ENCODE measurements at places on chromosomes 3 and 15. TPM values are rescaled to one million over a fixed set of nuclear protein-coding genes. Genes with fewer than 3 reads are reported as not detected.

Gene PRR20G
- not detected for total RNA-seq

Gene FHIT
- total RNA-seq: 38.6 TPM

Gene GHSR
- total RNA-seq: not detected

Gene CADM2
- 7.9 TPM for total RNA-seq

Gene RTP3
- not detected for total RNA-seq

Gene SERPINI2
- 0.23 TPM for total RNA-seq

DNA sequence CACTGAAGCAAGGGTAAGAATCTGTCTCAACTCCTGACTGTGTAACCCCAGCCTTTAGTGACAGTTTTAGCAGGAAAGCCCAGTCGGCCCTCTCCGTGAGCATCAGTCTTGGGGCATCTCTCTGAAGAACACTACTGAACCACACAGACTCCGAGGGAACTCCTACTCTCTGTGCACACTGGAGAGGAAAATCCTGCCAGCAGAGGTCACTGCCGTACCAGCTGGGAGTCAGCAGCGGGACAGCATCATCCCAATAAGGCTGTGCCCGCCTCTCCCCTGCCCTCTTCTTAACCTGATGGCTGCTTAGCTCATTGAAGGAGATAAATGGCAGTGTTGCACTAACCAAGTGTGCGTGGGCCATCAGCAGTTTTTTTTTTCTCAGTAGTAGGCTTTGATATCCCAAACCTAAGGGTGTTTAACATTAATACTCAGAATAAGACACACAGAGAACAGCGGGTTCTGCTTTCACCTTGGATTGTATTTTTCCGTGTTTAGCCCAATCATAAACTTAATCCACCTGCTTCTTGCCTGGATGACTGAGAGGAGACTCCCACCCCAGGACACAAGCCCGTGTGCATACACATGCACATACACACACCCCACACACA, 26.6 kb upstream of the RASA2 start:
- peak; percentile 92 for DNase-seq

DNA sequence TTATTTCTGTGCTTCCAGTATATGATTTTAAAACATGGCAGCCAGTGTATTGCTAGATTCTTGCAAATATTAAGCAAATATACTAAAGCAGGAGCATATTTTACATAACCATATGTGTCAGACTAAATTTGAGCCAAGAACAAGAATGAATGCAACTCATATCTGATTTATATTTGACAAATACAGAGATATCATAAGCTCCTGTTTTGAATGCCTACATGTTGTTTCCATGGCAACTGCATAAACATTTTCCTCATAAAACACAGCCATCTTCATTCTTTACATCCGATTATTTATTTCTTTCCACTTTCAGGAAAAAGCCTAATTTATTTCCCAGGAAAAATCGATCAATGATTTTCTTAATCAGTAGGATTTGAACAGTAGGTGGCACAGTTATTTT, 172.2 kb upstream of the TSPAN3 start:
- no peak for DNase-seq

DNA sequence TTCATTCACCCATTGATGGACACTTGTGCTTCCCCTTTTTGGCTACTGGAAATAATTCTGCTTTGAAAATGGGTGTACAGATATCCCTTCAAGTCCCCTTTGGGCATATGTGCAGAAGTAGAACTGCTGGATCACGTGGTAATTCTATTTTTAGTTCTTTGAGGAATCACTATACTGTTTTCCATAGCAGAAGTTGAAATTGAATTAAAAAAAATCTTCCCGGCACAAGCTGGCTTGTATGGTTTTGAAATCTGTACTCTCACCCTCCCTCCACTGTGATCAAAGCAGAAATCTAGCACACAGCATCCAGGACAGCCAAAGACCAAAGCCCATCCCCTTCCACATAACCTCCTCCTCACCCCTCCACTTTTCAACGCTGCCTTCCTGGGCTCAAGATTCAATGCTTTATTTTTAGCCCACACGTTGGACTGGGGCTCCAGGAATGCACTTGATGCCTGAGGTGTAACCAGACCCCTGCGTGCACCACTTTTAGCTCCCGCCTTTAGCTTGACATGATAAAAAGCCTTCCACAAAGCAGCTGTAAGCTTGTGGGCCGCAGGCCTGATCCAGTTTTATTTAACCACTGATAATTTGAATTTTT, 29.9 kb downstream of the TMEM40 start:
- DNase-seq: no peak

- DNase-seq: no peak
These were observed 87.4 kb upstream of the MEX3B start for GRCh38 chr15:82133251-82133650.

DNA sequence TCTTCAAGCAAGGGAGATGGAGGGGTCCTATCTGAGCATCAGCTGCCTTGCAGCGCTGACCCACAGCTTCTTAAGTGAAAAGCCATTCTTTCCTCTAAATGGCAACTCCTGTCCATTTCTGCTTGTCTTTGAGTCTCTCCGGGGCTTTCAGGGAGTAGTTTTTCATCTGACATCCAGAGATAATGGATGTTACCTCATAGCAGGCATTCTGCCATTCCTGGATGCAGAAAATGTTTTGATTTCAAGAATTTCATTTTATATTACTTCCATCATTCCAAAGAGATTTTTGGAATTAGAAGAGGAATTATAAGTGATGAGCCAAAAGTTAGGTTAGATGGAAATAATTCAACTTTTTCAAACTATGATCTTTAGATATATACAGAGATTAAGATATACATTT, 44.9 kb upstream of the GABRG3 start:
- DNase-seq: no peak

DNA sequence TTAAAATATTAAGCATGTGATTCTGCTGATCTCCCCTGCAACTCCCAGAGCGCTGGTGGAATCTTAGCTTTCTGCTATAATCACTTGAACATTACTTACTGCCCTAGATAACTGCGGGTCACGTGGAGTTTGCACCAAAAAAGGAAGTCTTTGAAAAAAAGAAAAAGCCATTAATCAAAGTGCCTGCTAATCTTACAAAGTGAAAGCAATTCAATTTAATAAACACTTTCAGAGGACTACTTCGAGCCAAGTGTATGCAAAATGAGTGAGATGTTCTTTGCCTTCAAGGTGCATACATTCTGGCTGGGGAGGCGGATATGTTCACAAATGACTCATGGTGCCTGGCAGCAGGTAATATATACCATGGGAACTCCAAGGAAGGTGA, 109.9 kb upstream of the GAP43 start:
- DNase-seq: no peak

DNA sequence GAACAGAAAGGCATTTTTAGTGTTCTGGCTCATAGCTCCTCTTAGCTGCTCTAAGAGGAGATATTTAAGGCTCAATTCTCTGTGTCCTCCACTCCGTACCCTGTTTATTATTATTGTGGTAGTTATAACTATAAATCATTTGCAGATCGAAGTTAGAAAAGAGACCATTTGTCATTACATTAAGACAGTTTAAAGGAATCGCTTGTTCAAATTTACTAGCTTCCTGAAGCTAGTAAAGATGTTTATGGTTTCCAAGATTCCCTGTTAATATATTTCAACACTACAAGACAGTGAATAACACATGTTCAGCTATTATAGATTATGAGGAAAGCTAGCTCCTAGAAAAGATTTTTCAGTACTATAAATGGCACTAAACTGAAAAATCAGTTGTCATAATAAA, 12.6 kb downstream of the ATXN7 start:
- no peak for DNase-seq

DNA sequence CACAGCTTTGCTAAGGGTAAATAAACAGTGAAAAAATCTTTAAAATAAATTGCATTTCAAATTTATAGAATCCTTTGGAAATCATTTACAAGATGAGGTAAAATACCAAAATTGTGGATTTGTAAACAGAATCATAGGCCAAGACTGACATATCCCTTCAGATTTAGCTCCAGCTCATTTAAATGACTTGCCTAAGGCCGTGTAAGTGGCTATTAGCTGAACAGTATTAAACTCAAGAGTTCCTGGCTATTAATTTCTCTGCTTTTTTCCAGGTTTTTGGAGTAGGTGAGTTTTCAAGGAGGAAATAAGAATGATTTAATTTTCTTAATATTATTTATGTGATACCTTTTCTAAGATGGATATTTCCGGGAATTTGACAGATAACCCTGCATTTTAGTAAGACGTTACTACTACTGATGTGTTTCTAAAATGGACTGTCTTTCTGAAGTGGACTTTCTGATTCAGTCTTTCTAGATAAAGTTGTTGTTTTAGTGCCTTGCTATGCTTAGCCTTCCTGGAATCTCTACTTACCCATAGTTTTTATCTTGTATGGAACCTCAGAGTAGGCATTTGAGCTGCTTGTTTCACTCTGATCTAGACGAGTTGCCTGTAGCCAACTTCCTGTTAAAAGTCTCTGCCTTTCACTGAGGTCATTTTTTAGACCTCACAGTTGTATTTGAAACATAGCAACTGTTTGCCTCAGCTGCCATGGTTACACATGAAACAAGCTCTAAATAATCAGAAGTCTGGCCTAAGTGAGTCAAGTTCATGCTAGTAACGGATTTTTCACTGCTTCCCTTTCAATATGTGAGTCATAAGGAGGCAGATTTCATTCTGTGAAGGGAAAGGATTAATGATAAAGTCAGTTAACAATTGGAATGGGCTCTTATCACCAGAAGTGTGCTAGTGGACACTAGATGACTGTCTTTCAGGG, 127.0 kb downstream of the KLHL25 start:
- peak; percentile 70 for DNase-seq

DNA sequence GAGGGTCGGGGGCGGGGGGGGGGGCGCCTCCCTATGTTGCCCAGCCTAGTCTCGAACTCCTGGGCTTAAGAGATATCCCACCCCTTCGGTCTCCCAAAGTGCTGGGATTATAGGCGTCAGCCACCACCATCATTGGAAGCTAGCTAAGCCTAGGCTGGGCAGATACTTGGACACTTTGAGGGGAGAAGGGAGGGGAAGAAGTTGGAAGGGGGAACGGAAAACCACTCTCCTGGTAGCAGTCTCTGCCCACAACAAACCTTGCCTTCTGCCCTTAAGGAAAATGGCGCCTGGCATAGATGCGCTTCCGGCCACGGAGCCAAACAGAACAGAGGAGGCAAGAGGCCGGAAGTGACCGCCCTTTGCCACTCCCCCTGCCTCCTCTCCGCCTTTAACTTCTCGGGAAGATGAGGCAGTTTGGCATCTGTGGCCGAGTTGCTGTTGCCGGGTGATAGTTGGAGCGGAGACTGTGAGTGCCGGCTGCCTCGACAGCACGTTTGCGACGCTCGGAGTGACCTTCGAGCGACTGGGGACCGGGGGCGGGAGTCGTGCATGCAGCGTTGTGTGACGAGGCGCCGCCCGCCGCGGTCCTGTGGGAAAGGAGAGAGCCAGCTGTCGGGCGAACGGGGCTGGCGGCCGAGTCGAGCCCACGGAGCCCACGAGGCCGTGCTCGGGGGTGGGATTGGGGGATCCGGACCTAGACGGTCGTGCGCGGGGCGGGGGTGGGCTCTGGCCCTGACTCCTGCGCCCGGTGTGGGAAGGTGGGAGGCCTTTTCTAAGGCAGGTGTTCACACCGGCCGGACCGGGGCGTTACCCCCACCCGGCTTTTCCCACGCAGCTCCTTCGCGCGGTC, at the start of gene MFN1:
TSS of gene MFN1 (plus strand) at position 365 of the 850 bp plus-strand sequence. CDS start 1,143 bp downstream, outside the sequence.
- DNase-seq: peak; percentile 95

- no peak for DNase-seq
These were observed 600.2 kb upstream of the GRM7 start for GRCh38 chr3:6260551-6261191.

DNA sequence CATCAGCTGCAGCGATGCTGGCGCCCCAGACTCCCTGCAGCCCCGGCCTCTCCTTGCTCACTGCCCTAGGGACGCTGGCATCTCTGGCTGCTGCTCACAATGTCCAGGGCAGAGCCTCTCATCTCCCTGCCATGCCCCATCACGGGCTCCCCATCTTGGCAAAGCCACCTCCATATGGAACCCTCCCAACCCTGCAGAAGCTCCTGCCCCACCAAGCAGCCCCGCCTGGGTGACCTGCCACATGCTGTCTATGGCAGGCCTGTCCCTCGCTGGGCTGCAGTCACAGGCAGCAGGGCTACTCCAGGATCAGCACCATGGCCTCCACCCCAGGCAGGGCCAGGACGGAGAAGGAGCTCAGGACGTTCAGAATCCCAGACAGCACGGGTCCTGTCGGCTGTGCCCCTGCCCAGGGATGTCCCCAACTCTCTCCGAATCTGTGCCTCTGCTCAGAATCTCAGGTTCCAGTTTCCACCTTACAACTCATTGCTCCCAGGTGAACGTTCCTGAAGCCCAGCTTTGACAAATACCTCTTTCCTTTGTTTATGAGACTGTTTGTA, 58.4 kb downstream of the PLXNA1 start:
- no peak for DNase-seq

DNA sequence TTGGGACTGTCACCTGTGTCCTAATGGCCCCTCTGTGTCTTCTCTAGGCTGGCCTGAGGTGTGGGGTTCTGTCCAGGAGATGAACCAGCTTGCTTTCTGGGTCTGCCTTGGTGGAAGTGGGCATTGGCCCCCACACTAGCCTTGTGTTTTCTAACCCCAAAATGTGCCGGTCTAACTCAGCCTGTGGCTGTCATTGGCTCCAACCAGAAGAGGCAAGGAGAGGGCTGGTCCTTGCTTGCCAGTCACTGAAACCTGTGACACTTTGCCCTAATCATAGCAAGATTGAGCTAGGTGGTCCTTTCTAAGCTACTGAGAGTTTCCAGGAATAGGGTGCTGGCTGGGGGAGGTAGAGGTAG, 2.2 kb downstream of the C15orf39 start:
- no peak for DNase-seq

DNA sequence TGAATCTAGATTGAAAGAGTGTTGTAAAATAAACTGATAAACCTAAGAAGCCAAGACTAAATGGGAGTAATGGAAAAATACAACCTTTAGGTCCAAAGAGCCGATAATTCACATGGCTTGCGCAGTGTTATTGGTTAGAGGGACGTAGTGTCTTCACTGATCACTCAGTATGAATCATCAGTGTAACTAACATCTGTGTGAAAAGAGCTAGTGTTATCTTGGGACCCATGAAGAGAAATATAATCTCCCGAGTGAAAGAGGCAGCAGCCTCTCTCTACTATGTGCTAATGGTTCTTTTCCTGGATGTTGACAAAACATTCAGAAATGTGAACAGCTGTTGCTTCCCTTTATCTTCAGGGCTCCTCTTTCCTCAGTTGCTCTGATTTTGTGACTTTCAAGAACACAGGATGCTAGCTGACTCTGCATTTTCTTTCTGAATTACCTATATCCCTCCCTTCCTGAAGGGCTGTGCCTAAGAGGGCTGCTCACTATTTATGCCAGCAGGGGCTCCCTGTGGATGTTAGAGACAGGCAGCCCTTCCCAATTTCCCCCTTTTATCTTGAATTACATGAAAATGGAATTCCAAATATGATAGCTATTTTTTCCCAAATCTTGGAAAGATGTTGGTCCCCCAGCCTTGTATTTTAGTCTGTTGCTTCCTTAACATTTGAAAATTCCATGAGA, 128.8 kb downstream of the GRM7 start:
- DNase-seq: no peak

GRCh38 chr3:134368751-134369105, 5.5 kb downstream of the AMOTL2 start:
- DNase-seq: no peak

GRCh38 chr3:114539525-114539924, 245.7 kb downstream of the TIGIT start:
- DNase-seq: no peak

All from mucosa of gallbladder (tissue), 1 donor.